Lower lobe of right lung (tissue), 2 donors: ENCODE measurements at places on chromosomes 16 and 17. TPM values are rescaled to one million over a fixed set of nuclear protein-coding genes. Genes with fewer than 3 reads are reported as not detected.

GRCh38 chr16:70252355-70252988 is 732 bp upstream of the EXOSC6 start:
- DNase-seq, result no peak

PDILT gene
- not detected for total RNA-seq

DNA sequence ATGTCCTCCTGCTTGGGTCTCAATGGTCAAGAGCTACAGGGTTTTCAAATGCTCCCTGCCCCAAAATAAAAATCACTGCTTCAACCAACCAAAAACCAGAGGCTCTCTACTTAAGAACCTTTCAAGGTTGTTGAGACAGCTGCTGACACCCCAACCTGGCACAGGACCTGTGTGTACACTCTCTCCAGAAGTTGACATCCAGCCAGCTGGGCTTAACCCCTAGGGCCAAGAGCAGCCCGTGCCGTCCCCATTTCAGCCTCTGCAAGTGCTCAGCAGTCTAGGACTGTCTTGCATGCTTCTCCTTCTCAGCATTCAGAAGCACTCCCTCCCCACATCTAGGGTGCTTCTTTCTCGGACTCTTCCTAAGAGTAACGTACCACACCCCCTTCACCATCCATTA is 59.0 kb upstream of the TRAP1 start:
- peak; percentile 81 for DNase-seq

ZP2 gene
- total RNA-seq, result not detected

- no peak for DNase-seq
These were observed 3.9 kb downstream of the GLIS2 start for GRCh38 chr16:4319454-4320421.

DNA sequence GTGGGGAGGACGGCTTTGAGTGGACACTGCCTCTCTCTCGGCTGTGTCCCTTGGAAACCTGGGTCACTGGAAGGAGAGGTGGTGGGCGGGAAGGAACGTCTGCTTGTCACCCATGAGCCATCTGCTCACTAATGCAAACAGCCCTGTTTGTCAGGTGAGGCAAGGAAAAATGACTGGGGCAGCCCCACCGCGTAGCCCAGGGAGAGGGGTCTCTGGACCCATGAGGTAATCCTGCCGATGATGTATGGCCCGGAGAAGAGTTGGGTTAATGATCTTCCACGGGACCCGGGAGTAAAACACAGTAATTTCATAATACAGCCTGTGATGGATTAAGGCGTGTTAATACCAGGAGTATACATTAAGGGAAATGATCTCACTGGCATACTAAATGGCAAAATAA is 197.0 kb downstream of the CYLD start:
- no peak for DNase-seq

DNA sequence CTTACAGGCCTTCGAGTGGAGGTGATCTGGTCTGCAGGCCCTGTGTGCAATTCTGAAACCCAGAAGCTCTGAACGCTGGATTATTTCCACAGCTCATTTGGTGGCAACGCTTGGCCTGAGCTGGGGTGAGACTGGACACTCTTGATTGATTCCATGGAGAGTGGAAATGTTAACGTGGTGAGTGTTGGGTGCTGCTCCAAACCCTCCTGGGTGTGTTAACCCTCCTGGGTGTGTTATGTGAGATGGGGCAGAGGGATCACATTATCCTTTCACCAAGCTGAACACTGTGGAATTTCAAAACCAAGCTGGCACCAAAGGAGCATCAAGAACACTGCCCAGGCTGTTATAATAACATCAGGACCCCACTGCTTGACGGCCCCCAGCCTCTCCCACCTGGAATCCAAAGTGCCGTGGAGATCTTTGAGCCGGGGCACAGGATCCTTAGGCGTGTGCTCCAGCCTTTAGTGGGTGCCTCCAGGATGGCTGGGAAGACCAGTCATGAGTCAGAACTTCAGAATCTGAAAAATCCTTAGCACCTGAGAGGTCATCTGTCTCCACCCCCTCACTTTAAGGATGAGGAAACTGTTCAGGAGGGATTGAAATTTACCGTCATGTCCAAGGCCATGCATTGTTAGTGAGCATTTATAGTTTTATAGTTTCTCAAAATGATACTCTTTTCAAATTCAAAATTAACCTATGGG is 75.0 kb downstream of the RPTOR start:
- no peak for DNase-seq

OR4D1 gene
- total RNA-seq, result not detected

GRCh38 chr17:73588891-73589290 is 55.4 kb downstream of the SDK2 start:
- DNase-seq, result no peak

DNA sequence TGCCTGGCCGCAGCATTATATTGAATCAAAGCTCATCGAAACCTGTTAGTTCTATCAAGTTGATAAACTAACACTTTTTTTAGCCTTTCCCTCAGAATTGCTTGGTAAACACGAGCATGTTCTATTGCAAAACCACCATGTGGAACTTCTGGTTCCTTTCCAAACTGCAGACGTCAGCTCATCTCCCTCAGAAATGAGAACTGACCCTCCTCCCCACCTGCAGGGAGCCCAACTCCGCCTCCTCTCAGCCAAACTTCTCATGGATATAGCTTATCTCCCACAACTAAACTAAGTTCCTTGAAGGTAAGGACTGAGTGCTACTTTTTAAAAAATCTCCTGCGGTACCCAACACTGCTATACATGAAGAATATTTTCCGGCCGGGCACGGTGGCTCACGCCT is 6.7 kb downstream of the SHMT1 start:
- no peak for DNase-seq

KRT12 gene
- total RNA-seq, result not detected

DNA sequence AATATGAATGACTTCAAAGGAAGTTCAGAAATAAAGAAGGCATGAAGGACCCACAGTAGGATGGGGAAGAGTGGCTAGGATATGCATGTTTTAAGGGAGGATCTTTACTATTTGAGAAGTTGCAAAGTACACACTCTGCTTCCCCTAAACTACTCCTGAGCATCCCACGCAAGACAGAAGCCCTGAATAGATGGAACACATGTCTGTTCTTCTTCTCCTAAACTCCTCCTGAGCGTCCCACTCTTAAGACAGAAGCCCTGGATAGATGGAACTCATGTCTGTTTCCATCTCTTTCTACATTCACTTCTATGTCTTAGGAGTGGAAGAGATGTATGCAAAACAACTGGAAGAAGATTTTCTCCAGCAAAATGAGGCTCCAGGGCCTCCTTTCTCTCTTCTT is 88.4 kb downstream of the VAT1L start:
- DNase-seq, result no peak

ALOX12 gene
- 0.86 TPM for total RNA-seq

PRDM7 gene
- total RNA-seq, result not detected

CNTNAP4 gene
- total RNA-seq, result not detected

- no peak for DNase-seq
These were observed 115.7 kb upstream of the IRX3 start for GRCh38 chr16:54402270-54402669.

DNA sequence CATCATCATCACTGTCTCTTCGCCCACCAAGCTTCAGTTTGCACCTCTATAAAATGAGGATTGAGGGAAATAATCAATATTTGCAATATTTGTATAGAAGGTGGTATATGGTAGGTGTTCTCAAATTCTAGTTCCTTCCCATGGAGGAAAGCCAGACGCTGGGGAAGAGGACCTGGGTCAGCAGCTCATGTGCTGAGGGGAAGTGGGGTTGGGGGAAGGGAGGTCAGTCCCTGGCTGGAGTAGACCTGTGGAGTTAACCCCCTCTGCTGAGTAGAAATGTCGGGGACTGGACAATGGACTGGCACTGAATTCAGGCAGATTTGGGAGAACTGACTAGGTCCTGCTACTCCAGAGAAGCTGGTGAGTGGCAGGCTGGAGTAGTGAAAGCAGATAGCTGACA is 12.8 kb upstream of the ITGB3 start:
- DNase-seq, result no peak

DNA sequence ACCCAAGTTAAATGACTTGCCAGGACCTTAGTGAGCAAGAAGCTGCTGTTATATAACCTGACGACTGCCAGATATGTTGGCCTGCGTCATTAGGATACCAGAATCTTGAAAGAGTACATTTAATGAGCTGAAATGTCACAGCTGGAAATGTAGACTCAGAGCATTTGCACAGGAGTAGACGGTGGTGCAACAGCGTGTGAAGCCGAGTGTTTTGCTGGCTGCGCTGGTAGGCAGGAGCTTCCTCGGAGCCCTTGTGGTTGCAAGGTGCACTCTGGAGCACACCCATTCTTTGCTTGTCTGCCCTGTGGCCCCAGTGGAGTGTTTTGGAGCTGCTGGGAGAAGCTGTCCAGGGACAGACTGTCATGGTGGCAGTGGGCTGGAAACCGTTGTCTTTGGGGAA is 79.3 kb downstream of the BANP start:
- no peak for DNase-seq

FBRS gene
- total RNA-seq, result 68.6 TPM

- DNase-seq, result no peak
These were observed 77.3 kb upstream of the CDH5 start for GRCh38 chr16:66289051-66289680.

GRCh38 chr16:56974549-56975300 is 13.0 kb downstream of the CETP start:
- DNase-seq, result no peak

DNA sequence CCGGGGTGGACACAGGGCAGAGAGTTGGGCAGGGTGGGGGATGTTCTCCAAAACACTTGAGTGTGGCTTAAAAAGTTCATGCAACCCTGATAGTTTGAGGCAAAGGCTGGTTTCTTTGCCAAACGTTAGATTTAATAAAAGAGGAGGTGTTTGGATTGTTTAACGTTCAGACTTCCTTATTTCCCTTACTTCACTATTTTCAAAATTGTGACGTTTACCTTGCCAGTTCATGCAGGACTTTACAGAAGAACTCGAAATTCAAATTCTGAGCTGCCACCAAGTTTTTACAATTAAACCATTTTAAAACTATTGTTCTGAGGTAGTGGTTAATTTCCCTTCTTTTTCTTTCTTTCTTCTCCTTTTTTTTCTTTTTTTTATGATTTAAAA is 5.5 kb downstream of the SEC14L1 start:
- DNase-seq, result no peak

- no peak for DNase-seq
These were observed 62.5 kb downstream of the WDR59 start for GRCh38 chr16:74922150-74923138.

DNA sequence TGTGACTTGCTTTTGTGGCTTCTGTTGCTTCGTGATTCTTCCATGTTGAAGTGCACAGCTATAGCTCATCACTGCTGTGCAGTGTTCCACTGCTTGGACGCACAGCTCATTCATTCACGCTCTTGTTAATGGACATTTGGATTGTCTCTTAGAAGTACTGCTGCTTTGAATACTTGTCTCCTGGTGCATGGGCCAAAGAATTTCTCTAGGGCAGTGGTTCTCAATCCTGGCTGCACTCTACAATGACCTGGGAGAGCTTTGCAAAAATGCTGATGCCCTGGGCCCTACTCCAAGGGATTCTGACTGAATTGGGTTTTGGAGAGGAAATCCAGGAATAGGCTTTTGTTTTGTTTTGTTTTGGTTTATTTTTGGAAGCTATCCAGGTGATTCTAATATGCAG is 20.0 kb downstream of the CCL17 start:
- no peak for DNase-seq

DNA sequence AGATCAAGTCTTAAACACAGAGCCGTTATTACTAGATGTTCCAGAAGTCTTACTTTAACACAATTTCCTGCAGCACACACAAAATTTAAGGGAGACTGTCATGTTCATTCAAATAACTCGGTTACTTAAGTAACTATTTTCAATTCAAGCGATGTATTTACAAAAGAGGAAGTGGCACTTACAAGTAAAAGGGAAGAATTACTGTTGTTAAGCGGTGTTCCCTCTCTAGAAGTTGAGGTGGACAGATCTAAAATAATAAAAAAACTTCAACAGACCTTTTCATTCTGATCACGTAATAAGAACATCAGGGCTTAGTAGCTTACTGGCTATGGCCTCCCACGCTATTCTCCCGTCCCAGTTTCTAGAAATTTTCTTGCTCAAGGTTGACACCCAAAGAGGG is 26.2 kb upstream of the TXNDC11 start:
- DNase-seq, result no peak

GRCh38 chr16:88705801-88706228 is 393 bp downstream of the RNF166 start:
- DNase-seq, result no peak

- no peak for DNase-seq
These were observed 16.9 kb downstream of the SLC4A1 start for GRCh38 chr17:44251062-44251461.

NPW gene
- total RNA-seq, result not detected

- no peak for DNase-seq
These were observed 31.4 kb downstream of the SMG6 start for GRCh38 chr17:2271985-2272702.

- no peak for DNase-seq
These were observed 1.5 kb downstream of the TRIM25 start for GRCh38 chr17:56912105-56912999.

- DNase-seq, result no peak
These were observed 172.0 kb upstream of the CIBAR2 start for GRCh38 chr16:85284141-85284817.

- no peak for DNase-seq
These were observed 38.6 kb downstream of the CDH11 start for GRCh38 chr16:65083164-65083857.

PIMREG gene
- 0.62 TPM for total RNA-seq

DPEP3 gene
- 0.18 TPM for total RNA-seq

GRCh38 chr17:67326440-67326839 is 39.9 kb downstream of the PSMD12 start:
- DNase-seq, result no peak

- no peak for DNase-seq
These were observed 5.7 kb upstream of the VAT1L start for GRCh38 chr16:77782694-77783093.

DNA sequence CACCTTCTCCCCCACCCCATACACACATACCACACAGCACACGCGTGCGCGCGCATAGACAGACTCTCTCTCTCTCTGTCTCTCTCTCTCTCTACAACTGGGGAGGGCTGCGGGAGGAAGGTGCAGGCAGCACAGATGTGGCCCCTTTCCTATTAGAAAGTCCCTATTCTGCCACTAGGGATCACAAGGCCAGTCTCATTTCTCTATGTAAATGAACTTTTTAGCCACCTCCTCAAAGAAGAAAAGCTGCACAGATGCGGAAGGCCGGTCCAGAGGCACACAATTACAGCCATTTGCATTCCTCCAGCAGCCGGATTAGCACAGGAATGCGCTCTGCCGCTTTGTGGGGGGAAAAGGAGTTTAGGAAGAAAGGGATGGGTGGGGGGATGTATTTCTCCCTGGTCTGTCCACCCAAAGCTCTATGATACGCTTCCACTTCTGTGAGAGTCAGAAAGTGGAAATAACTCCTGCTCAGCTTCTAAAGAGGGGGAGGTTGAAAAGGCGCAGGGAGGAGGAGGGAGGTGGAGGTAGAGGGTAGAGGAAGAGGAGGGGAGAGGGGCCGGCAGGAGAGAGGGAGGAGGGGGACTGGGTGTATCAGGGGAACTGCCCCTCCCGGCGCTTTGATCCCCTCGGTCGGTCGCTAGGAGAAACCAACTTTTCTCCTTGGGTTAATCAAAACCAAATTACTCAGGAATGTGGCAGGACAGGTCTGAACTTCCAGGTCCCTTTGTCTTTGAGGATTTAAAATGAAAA is 11.7 kb downstream of the ZFHX3 start:
- no peak for DNase-seq

GRCh38 chr16:52729731-52730130 is 182.8 kb upstream of the TOX3 start:
- DNase-seq, result no peak
